ENCODE measurements at places on chromosomes 7 and 10. TPM values are rescaled to one million over a fixed set of nuclear protein-coding genes. Genes with fewer than 3 reads are reported as not detected.

Gene PRXL2A
- 3.9 TPM for total RNA-seq

Gene NOD1
- total RNA-seq = 11.6 TPM

Gene LRCH4
- total RNA-seq = 313 TPM

Gene PDK4
- not detected for total RNA-seq

Gene OR6V1
- total RNA-seq = not detected

Measured in CD4-positive, alpha-beta T cell (primary cell).